Umbilical cord (tissue), 2 donors: ENCODE measurements at places on chromosomes 6 and 20. TPM values are rescaled to one million over a fixed set of nuclear protein-coding genes. Genes with fewer than 3 reads are reported as not detected.

DNA sequence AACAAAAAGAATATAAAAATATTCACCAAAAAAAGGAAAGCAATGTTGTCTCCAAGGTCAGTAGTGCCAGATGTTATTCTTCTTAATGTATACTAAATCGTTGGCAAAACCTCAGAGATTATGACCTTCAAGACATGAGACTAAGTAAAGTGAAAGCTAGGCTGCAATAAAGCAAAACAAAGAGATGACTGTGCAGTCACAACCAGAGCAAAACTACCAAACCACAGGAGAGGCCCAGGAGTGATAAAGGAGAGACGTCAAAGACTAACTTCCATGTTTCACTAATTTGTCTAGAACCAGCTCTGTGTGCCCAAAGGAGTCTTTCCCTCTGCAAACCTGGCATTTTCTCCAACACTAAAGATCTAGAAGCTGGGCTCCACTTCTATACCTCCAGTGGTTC, 155.9 kb upstream of the POU3F2 start:
- no peak for DNase-seq

GRCh38 chr20:52010541-52010940, 181.0 kb downstream of the ZFP64 start:
- DNase-seq, result no peak

GRCh38 chr6:39211183-39211582, 18.1 kb downstream of the KCNK5 start:
- no peak for DNase-seq

- no peak for DNase-seq
Measured at GRCh38 chr6:112308476-112308875, 38.7 kb upstream of the RFPL4B start.

- no peak for DNase-seq
Measured at GRCh38 chr6:140459209-140459608, 1084.8 kb upstream of the CITED2 start.

- DNase-seq, result no peak
Measured at GRCh38 chr20:2806351-2806701, 5.9 kb upstream of the CPXM1 start.

MACROD2 gene
- 69.6 TPM for total RNA-seq

FERMT1 gene
- 2.6 TPM for total RNA-seq

ANKEF1 gene
- total RNA-seq, result 7.7 TPM
